NCI-H446 treated with DMSO at 0.1 percent for 48 hours (cell line): ENCODE measurements at places on chromosomes 5 and 9.
A peak's percentile ranks its signal among the peaks of the same experiment; 100 is the strongest.

DNA sequence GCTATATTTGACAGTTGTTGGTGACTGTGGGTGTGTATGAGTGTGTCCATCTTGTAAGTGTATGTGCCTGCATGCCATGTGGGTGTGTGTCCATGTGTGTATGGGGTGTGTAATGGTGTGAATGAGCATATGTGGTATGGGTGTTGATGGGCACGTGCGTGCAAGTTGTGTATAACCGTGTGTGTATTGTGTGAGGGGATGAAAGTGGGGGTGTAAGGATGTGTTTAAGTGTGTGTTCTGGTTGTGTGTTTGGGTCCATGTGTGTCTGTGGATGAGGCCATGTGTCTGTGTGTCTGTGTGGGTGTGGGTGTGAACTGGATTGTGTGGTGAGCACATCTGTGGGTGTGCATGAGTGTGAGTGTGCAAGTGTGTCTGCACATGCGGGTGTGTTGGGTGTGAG lies 5.9 kb upstream of the FAM78A start:
- no peak for DNase-seq

DNA sequence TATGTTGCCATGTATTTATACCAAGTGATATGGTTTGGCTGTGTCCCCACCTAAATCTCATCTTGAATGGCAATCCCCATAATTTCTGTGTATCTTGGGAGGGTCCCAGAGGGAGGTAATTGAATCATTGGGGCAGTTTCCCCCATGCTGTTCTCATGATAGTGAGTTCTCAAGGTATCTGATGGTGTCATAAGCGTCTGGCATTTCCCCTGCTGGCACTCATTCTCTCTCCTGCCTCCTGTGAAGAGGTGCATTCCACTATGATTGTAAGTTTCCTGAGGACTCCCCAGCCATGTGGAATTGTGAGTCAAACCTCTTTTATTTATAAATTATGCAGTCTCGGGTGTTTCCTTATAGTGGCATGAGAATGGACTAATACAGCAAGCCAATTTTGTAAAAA lies 140.8 kb upstream of the ADAMTSL1 start:
- no peak for DNase-seq

DNA sequence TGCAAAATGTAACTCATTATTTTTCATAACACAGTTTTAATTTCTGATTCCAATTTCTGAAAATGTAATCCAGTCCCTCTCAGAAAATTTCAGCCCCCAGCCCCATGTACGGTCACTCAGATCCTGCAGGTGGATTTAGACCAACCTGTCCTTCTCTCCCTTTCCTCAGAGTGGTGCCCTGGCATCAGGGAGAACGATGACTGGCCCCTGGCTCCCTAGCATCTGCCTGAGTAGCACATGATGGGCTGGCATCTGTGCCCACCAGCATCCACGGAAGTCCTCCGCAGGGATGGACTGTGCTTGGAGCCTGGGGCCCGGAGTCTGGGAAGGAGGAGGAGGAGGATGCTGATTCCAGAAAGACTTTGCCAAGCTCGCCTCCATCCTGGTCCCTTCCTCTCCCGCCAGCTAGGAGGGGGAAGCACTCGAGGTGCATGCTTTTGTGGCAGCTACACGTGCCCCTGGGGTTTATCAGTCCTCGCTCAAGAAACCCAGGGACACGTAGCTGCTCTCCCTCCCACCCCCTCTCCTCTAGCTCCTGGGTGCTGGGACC lies 54.4 kb upstream of the RUFY1 start:
- DNase-seq: no peak

DNA sequence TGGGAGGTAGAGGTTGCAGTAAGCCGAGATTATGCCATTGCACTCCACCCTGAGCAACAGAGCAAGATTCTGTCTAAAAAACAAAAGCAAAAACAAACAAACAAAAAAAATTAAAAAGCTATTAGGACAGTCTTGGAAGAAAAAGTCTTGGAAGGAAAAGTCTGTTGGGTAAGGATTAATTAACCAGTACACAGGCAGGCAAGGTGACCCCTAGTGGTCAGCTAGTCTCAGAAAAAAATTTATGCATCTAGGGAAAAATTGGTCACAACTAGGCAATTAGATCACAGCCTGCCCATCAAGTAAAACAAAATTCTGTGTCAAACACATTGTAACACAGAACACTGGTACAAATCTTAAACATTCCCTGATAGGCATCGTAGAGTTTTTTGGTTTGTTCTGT lies 6.7 kb upstream of the ANKRD18B start:
- peak; percentile 17 for DNase-seq

DNA sequence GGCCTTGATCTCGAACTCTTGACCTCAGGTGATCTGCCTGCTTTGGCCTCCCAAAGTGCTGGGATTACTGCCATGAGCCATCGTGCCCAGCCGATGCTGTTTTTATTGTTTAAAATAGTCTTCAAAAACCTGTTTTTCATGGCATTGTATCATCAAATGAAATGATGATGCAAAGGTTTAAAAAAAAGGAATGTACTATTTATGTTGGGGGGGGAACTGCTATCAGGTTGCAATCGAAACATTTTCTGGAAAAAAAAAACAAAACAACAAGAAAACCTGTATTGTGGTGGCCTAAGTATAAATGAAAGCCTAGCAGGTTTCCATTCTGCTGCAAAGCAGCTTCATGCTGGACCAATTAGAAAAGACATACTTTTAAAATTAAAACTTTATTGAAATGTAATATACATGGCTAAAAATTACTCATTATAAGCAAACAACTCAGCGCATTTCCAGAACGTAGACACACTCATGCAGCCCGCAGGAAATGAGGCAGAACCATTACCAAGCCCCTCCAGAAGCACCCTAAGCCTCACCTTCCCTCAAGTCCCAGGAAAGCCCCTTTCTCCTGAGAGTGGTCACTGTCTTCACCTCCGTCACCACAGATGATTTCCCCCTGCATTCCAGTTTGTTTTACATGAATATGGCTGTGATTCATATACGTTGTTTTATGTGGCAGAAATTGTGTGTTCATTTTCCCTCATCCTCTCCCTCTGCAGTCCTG lies 19.0 kb downstream of the GPR107 start:
- no peak for DNase-seq

- no peak for DNase-seq
Measured at GRCh38 chr5:72651109-72651508, 143.9 kb upstream of the ZNF366 start.

- no peak for DNase-seq
Measured at GRCh38 chr9:84439250-84439649, 98.7 kb upstream of the SLC28A3 start.

GRCh38 chr9:87567001-87567400 lies 69.3 kb downstream of the DAPK1 start:
- no peak for DNase-seq

GRCh38 chr5:169265888-169266287 lies 35.1 kb downstream of the SLIT3 start:
- no peak for DNase-seq

DNA sequence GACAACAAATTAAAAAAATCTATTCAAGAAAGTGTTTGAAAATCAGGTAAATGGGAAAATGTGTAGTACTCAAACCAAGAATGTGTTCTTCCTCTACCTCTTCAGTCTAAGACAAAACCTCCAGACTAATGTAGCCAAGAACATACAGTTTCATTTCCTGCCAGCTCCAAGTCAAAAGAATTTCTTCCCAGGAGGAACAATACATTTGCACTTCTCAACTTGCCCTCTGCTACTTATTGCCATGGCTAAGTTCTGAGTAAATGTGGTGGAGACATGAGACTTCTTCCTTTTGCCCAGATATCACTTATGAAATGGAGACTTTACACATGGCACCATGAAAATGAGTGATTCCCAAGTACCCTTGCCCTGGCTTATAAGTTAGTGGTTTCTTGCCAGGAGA lies 2112.2 kb upstream of the C9orf72 start:
- no peak for DNase-seq

GRCh38 chr9:83266331-83266665 lies 203.4 kb upstream of the RASEF start:
- DNase-seq: no peak

GRCh38 chr5:172127581-172127980 lies 60.4 kb downstream of the STK10 start:
- no peak for DNase-seq

- no peak for DNase-seq
Measured at GRCh38 chr5:166401391-166401790, 1890.1 kb upstream of the WWC1 start.
